EH (cell line): ENCODE measurements at places on chromosomes 5 and 9.

GRCh38 chr5:122007546-122007945, 45.8 kb downstream of the SRFBP1 start:
- DNase-seq: no peak

- DNase-seq: no peak
Measured at GRCh38 chr5:81969226-81969625, 2.6 kb upstream of the ATG10 start.

GRCh38 chr9:18979367-18979766, 53.6 kb downstream of the SAXO1 start:
- DNase-seq: peak; percentile 75

DNA sequence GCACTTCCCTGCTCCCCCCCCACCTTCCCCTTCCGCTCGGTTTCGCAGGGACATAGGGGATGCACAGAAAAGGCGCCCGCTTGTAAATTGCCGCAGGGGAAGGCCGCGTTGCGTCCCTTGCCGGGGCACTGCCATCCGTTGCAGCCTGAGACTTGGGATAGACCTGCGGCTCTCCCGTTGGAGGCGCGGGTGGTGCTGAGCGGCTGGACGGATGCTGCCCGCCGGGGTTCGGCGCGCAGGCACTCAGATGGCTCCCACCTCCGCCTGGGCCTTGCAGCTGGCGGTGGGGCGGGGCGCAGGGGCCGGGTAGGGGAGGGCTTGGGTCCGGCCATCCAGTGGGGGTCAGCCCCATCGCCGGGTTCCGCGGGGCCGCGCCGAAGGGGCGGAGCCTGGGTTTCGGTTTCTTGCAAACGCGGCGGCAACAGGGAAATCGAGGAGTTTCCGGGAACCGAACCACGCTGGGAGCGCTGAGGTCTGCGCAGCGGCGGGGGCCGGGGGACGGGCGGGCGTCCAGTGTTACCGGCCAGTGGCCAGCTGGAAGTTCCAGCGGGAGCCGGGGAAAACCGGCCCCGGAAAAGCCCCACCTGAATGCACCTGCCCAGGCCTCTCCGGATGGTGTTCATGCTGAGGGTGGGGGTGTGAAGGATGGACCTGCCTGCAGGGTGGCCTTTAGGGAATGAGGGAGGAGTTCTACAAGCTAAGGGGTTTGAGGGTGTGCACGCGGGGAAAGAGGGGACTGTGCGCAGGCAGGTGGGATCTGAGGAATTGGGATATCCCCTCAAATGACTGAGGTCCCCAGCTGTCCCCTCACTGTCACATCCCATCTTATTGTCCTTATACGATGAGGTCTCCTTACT, 6.3 kb upstream of the IRF1 start:
- DNase-seq: peak; percentile 91

DNA sequence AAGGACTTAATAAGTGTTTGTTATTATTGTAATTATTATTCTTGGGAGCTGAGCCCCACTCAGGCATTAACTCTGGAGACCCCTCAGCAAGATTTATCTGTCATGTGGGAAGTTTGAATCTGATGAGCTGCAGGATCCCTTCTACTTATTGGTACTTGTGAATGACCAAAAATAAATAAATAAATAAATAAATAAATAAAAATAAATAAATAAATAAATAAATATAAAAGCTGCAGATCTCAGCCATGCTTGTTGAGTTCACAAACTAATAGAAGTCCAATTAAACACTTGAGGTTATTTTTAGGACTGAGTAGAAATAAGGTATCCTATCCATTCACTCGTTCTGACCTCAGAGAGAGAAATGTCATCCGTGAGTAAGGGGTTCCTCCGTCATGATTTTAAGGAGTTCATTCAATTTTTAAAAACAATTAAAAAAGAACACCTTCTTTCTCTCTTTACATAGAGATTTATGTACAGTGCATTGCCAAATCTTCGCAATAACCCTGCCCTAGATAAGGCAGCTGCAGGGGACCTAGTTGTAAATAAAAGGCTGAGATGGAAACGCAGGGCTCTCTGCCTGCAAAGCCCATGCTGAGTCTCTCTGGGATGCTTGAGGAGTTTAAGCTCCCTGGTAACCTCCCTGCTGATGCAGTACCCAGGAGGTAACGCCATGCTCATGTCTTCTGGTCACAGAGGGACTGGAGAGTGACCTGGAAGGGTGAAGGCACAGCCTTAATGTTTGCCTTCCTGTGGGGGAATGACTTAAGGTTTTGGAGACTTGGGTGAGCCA, 1.2 kb downstream of the EFCAB9 start:
- DNase-seq: no peak

DNA sequence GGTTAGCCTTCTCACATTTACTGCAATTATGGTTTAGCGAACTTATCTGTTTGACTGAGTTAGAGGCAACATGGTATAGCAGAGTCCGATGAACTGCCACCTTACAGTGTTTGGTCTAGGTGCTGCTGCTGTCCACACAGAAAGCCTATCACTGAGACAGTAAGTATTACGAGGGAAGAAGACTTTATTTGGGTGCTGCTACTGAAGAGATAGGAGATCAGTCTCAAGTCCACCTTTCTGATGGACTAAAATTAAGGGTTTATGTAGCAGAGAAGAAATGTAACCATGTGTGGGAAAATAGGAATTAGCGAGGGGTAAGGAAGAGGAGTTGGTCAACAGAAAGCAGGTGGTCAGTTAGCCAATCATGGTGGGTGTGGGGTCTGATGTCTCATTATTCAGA, 109.7 kb downstream of the ZSWIM6 start:
- DNase-seq: no peak

DNA sequence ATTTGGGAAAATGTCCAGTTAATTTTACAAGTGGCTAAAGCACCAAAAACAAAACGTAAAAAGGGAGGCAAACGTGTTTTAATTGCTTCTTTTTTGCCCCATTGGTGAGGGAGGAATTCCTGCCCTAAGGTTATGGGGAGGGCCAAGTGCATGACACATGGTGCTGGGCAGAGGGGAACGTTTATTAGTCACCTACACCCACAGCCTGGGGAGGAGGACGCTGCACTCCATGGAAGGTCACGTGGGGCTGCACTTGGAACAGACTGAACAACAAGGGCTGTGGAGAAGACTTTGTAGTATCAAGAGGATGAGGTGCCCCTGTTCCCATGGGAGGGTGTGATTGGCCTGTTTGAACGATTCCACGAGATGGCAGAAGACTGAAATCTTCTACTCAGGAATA, 13.7 kb upstream of the ADAMTS16 start:
- peak; percentile 74 for DNase-seq

- DNase-seq: no peak
Measured at GRCh38 chr9:35790025-35790384, 1.4 kb upstream of the NPR2 start.

DNA sequence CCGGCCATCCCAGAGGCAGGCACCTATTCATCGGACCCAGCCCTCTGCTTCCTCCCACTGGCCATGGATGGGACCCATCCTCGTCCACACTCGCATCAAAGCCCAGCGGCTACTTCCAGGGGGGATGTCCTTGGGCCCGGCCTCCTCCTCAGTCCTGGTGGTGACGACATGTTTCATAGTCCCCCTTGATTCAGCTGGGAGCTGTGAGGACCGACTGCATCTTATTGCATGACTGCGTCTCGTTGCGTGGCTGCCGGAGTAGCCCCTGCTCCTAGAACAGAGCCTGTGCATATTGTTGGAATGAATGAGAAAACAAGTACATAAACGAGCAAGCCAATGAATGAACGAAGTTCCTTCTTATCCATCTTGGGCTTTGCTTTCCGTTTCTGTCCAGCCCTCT, 12.8 kb downstream of the NCS1 start:
- DNase-seq: no peak

DNA sequence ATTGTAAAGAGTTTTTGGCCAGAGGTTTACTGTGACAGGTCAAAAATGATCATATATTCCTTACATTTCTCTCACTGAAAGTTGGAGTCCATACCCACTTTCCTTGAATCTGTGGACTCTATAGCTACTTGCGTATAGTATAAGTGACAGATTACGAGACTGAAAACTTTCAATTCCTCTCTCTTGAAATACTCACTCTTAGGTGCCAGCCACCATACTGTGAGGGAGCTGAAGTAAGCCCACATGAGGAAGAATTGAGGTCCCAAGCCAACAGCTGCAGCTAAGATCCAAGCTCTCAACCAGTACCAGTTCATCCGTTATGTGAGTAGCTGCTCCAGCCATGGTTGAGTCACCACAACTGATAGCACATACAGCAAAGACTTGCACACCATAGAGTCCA, 128.1 kb upstream of the FAM174A start:
- no peak for DNase-seq

DNA sequence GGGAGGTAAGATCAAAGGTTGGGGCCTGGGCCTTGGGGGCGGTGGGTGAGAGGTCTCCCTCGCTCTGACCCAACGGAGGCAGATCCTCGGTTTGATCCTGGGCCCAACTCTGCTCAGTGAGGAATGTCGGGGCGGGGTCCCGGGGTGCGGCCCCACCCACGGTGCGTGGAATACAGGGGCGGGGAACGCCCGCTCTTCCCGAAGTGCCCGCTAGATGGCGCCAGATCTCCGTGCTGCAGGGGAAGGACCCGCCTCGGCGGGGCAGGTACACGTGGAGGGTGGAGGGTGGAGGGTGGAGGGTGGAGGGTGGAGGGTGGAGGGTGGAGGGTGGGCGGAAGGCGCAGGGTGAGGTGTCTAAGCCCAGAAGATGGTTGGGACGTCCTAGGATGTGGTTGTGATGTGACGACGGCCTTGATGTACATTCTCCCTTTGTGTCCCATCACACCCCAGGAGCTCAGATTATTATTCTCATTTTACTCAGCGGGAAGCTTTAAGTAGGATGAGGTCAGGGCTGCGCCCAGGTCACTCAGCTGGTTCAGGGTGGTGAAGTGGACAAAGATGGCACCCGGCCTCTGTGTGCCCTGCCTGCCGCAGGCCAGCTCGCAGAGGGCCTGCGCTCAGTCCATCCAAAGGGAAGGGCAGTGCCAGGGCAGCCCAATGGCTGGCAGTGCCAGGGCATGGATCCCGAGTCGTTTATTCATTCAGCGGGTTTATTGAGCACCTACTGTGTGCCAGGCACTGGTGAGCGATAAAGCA, 9.4 kb upstream of the RPS14 start:
- peak; percentile 65 for DNase-seq
